Bronchial epithelial cell (primary cell): ENCODE measurements at places on chromosomes 3 and 15. TPM values are rescaled to one million over a fixed set of nuclear protein-coding genes. Genes with fewer than 3 reads are reported as not detected.

CELSR3 gene
- total RNA-seq: 1.0 and 1.1 TPM in 2 replicates

ADAMTS7 gene
- 0.51 and 0.53 TPM in 2 replicates for total RNA-seq

KIF15 gene
- total RNA-seq: 0.53 and 0.64 TPM in 2 replicates

GRIP2 gene
- under 0.01 TPM in 2 replicates for total RNA-seq

IL20RB gene
- total RNA-seq: 150 and 291 TPM in 2 replicates

GOLGA8G gene
- total RNA-seq: not detected in 2 replicates
